T-helper 17 cell (primary cell): ENCODE measurements at places on chromosomes 5 and 9.

GRCh38 chr5:157918811-157919742 is 60.1 kb upstream of the CLINT1 start:
- peak; percentile 8 for DNase-seq

DNA sequence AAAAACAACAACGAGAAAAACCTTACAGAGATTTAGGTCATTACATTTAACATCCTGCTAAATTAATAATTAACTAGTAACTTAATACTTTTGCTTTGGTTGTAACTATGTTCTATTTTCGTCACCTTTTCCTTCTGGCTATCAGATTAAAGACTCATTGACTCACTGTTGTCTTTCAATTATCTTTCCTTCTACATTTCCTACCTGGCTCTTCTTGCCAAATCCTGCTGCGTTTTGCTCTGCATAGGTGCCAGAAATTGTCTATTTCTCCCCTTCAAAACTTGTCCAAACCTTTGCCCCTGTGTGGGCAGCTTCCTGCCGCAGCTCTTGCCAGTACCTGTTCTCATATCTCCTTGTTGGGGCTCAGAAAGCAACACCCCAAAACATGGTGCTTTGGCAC is 235.5 kb upstream of the ZNF608 start:
- no peak for DNase-seq

GRCh38 chr5:171978519-171978918 is 27.9 kb downstream of the FBXW11 start:
- DNase-seq = no peak

- no peak for DNase-seq
These were observed 165.0 kb upstream of the HMHB1 start for GRCh38 chr5:143646961-143647360.

GRCh38 chr9:2344436-2344835 is 277.2 kb upstream of the VLDLR start:
- no peak for DNase-seq

GRCh38 chr5:171574376-171574775 is 154.9 kb downstream of the FGF18 start:
- DNase-seq = no peak

DNA sequence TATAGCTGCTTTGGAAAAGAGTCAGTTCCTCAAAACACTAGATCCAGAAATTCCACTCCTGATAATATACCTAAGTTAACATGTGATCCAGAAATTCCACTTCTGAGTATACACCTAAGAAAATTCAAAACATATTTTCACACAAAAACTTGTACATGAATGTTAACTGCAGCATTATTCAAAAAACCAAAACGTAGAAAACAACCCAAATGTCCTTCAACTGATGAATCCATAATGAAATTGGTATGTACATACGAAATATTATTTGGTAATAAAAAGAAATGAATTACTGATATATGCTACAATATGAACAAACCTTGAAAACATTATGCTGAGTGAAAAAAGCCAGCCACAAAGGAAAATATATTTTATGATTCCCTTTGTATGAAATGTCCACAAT is 16.5 kb upstream of the AFF4 start:
- DNase-seq = no peak

- peak; percentile 35 for DNase-seq
These were observed 2.2 kb downstream of the DUSP1 start for GRCh38 chr5:172768573-172769341.

- no peak for DNase-seq
These were observed 71.9 kb downstream of the KIF4B start for GRCh38 chr5:155085282-155085989.

- DNase-seq = no peak
These were observed 20.0 kb upstream of the PCSK5 start for GRCh38 chr9:75870450-75870849.

- no peak for DNase-seq
These were observed 4.8 kb downstream of the LHX2 start for GRCh38 chr9:124016175-124017050.

GRCh38 chr5:147750065-147750464 is 32.5 kb downstream of the JAKMIP2 start:
- no peak for DNase-seq

DNA sequence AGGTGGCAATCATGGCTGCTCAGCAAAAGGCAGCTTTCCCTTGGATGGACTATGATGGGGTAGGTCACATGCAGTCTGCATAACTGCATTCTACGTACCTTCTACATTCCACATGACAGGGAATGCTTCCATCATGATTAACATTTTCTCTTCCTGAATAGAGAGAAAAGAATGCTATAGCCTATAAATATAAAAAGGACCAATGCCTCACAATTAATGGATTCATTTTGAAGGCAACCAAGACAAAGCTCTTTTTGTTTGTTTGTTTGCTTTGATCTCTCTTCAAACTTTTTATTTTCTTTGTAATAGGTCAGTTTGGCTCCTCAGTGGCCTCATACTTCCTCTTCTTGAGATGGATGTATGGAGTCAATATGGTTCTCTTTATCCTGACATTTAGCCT is 201.3 kb downstream of the ALDH1A1 start:
- no peak for DNase-seq

DNA sequence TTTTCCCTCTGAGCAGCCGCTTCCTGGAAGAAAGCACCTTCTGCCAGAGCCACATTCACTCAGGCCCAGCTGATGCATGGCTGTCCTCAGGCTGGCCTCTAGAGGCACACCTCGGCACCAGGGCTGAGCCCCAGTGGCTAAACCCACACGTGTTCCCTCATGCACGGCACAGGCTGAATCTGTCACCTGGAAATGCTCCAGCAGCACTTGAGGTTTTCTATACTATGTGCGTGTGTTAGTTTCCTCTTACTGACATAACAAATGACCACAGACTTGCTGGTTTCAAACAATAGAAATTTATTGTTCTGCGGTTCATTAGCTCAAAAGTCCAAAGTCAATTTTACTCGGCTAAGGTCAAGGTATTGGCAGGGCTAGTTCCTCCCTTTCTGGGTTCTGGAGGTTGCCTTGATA is 141.4 kb downstream of the LRRC70 start:
- no peak for DNase-seq

DNA sequence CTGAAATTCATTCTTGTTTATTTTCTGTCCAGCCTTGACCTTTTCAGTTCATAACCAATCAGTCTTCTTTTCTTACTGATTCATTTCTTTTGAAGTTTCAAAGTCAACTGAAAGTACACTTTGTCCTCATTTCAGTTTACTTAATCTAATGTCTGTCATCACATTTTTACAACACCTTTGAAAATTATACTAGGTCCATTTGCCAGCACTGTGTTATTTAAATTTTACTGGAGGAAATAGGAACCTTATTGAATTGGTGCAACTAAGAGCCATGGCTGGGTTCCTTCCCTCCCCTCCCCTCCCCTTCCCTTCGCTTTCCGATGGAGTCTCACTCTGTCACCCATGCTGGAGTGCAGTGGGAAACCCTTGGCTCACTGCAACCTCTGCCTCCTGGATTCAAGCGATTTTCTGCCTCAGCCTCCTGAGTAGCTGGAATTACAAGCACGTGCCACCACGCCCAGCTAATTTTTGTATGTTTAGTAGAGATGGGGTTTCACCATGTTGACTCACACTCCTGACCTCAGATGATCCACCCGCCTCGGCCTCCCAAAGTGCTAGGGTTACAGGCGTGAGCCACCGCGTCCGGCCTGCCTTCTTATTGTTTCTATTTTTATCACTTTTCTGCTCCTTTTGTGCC is 6.3 kb downstream of the RMI1 start:
- no peak for DNase-seq

- no peak for DNase-seq
These were observed 210.7 kb upstream of the SLC24A2 start for GRCh38 chr9:19999491-20000057.

DNA sequence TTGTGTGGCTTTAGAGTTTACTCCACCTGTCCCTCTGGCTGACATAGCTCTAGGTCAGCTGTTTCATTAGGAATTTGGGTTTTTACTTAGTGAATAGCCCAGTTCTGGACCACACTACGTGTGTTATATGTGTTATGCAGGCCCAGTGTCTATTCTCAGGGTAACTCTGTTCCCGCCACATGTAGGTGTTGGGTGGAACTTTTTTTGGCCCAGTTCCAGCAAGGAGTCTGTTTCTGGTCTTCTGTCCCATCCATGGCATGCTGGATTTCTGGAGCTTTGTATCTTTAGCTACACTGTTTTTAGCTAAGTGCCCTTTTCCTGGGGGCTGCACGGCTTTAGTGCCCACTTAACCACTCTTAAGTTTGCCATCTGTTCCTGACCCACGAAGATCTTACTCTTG is 15.5 kb downstream of the RMI1 start:
- no peak for DNase-seq

DNA sequence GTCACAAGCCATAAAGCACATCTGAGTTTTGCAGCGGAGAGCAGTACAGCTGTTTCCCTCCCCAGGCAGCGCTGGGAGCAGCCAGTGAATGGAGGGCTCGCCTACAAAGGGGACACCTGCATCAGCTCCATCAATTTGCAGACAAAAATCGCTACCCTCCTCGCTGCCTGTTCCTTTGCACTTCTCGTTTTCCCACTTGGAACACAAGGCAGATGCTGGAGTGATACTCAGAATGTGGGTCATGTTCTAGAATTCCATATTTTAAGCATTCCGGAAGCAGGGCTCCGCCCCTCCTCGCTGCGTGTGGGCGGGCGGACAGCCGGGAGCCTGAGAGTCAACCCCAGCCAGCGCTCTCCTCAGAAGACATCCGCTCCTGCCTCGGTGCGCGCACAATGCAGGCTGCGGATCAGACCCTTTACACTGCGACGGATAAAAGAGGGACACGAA is 92.1 kb downstream of the LMNB1 start:
- DNase-seq = no peak

DNA sequence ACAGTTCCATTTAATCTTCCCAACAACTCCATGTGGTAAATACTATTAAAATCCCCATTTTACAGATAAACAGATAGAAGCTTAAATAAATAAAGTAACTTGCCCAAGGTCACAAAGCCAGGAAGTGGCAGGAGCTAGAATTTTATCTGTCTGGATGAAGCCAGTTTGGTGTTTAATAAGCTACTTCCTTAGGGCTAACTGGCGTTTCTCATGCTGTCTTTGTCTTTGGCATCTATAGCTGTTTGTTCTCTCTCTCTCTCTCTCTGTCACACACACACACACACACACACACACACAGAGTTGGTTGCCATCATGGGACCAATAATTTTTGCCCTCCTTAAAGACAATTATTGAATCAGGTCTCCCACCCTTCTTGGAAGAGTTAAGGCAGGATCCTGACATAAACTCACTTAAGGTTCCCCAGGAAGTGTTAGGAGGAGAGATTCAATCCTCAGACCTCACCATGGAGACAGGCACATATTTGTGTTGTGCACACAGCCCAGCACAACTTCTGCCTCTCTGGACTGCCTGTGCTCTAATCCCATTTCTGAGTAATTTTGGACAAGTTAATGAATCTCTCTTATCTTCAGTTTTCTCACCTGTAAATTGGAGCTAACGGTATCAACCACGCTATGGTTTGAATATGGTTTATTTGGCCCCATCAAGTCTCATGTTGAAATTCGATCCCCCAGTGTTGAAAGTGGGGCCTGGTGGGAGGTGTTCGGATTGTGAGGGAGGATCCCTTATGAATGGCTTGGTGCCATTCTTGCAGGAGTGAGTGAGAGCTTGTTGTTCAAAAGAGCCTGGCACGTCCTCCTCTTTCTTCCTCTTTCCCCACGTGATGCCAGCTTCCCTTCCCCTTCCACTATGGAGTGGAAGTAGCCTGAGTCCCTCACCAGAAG is 8.3 kb upstream of the ADRA1B start:
- no peak for DNase-seq

DNA sequence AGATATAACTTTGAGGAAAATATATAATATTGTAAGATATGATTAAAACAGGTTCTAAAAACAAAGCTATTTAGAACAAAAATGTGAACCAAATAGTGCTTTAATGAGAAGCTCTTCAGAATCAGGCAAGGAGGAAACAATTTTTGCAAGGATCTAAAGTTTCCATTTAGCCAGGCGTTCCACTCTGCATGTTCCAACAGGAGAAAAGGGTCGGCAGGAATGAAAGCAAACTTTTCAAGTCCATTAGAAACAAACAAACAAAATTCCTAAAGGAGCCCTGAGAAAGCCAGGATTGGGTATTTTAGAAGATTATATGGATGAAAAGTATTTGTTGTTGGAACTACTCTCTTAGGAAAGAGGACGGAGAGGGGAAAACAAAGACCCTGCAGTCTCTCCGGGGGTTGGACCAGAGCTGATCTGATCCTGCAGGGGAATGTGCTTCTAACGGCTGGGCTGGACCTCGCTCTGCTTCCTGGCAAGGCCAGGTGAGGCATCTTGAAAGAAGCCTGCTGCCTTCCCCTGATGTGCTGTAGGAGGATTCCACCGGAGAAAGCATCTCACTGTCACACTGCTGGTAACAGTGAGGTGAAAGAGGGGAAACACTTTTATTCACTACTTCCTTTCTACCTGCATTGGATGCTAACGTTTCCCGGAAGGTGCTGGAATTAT is 94.6 kb downstream of the PRRT1B start:
- no peak for DNase-seq

DNA sequence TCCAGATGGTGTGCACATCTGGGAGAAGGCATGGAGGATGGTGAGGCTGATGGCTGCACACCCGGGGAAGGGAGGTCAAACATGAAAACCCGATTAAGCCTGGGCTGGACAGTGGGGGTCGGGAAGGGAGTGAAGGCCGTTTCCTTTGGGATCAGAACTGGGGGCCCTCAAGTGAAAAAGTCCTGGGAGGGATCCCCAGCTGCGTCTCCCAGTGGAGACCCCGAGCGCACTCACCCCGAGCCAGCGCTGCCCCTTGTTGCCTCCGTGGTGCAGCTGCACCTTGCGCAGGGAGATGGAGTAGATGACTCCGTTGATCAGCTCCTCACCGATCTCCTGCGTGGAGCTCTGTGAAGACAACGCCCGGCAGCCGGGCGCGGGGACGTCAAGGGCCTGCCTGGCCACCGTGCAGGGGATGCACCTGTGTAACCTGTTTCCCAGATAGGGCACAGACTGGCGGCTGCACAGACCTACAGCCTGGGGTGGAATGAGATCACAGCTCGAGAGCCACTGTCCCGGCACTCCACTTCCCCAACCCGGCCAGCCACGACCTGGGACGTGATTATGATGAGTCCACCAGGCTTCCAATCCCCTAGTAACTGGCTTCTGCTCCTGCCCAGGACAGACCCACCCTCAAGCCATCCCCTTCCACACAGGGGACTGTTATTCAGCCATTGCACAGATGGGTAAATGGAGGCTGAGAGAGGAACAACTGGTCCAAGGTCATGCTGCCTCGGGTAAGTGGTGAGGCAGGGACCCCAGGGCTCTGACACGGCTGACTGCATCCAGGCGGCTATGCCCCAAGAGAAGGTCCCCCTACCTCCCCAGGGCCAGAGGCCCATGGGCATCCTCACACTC is 9.0 kb downstream of the RALGDS start:
- no peak for DNase-seq
